ACHN (cell line): ENCODE measurements at places on chromosomes 5 and 9.

GRCh38 chr9:20148416-20148815, 359.6 kb upstream of the SLC24A2 start:
- DNase-seq = no peak

GRCh38 chr5:26692952-26693351, 345.4 kb downstream of the CDH9 start:
- no peak for DNase-seq

DNA sequence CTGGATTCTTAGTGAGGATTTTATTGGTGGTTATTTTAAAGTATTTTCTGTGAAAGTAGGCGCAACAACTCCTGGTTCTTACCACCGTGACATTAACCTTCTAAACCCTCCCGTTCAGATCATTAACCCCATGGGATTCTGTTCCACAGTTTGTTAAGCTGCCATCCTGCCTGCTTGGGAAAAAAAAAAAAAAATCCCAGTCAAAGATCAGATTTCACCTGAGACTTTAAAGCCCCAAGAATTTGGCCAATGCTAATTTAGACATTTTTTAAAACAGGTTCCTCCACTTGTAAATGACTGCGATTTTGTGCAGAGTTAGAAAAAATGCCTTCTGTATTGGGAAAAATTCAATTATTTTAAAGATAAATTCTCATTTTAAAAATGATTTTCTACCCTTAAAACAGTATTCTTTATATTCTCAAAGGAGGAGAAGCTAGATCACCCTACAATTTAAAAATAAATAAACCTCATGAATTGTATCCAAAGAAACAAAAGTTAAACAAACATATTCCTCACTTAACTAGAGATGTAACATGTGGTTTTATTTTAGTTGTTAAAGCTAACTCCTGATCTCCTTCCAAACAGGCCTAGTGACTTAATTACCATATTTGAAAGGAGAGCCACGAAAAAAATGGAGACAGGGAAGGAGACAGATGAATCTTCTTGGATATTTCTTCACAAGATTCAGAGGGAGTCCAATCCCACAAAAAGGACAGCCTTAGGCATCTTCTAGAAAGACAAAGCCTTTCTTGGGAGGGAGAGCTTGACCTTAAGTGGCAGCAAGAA, 93.1 kb upstream of the IFNK start:
- no peak for DNase-seq

DNA sequence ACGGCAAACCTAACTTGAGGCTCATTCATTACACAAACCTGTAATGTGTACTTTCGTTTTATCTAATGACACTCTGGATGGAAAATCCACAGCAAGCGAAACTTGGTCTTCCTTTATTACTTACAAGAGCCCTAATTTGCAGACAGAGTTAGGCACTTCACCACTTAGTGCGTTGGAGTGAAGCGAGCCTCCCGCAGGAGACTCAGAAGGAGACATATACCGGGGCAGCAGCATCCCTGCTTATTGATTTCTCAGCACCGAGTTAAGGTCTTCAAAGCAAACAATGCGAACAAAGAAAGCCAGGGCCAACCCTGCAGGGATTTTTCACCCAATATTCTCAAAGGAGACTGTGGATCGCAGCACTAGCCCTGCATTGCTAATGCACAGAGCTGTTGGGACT, 28.6 kb downstream of the LSM11 start:
- no peak for DNase-seq

DNA sequence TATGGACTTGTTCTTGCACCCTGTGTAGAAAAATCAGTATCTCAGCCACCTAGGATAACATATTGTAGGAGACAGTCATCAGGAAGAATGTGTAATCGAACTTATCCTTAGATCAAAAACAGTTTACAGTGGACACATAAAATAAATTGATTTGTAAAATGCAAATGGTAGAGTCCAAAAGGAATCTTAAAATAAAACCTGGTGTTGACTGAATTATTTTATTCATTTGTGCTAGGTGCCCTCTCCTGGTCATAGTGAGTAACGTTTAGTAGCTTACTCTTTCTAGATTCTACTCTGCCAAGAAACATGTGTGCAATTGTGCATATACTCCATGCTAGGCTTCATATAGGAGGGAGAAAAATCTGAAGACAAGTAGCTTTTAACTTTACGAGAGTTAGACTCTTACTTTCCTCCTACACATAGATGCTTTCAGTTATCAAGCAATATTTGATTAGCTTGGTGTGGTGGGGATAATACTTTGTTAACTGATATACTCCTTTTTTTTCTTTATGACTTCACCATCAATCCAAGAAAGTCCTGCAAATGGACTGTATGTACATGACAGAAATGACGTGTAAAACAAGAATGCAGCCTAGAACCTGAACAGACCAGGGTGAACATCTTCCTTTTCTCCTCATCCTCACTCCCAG, 23.7 kb upstream of the LOX start:
- peak; percentile 73 for DNase-seq

GRCh38 chr5:116318091-116318854, 233.4 kb downstream of the COMMD10 start:
- DNase-seq = no peak

DNA sequence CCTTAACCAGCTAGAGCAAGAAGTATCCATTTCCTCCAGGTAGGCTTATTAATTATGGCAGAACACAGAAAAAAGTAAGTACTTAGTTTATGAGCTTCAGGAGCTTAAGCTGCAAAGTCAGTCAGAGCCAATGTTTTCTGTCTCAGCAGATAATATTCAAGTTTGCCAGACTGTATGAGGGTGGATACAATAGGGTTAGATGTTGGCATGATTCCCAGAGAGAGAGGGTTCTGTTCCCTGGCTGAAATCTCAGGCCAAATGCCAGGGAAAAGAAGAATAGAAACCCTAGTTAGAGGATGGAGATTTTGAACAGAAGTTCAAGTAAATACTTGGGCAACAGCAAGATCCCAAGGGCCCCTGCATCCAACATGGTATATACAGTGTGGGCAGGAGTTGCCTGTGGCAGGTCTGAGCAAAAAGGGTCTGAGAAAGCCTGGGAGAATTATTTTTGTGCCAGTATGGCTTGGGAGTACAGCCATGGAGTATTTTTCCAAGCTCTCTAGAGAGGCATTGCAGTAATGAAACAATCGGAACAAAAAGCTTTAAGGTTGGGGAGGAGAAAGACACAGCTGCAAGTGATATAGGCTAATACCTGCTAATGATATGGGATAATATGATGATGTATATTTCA, 31.0 kb upstream of the ISOC1 start:
- DNase-seq = no peak

DNA sequence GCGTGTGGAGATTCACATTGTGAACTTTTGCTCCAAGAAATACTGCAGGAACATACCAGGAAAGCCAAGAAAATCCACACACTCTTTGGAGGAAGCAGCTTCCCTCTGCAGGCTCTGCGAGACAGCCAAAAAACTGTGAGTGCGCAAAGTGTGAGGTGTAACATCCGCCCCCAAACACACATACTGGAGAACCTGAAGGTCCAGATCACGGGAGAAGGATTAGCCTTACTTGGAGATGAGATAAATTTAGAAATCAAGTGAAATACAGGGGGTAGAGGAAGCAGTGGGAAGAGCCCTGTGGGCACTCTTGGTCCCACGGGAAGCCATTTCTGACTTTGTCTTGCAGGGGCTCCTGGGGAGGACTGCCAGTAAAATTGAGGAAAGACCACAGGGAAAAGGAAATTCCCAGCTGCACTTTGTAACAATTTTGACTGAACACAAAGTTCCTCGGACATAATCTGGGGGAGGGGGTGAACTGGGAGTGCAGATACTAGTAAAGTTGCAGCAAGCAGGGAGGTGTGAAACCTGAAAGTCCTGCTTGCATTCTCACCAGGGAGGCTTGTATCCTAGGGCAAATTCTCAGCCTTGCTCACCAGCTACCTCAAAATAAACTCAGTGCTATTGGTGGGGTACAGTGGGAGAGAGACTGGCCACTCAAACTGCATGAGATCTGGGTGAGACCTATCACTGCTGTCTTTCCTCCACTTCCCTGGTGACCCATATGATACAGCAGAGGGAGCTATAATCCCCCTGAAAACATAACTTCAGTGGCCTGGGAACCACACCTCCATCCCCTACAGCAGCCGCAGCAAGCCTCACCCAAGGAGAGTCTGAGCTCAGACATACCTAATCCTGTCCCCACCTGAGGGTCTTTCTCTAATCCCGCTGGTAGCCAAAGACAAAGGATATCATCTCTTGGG, 109.1 kb downstream of the ALDH1A1 start:
- DNase-seq = peak; percentile 14

DNA sequence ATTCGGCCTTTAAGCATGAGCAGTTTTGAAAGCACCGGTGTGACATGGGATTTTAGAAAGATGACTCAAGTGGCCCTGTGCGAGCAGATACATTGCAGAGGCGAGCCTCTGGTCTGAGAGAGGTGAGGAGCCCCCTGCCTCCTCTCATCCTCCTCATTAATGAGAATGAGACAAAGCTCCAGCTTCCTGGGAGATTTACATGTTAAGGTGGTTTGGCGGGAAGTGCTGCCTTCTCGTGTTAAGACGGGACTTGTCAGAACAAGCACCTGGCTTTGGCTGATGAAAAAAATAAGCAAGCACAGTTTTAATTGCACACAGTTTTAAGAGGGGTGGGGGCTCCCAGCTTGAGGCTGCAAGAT, 68.1 kb downstream of the ACTL7B start:
- DNase-seq = no peak

- no peak for DNase-seq
Measured at GRCh38 chr9:109843641-109844040, 63.6 kb downstream of the PALM2AKAP2 start.

DNA sequence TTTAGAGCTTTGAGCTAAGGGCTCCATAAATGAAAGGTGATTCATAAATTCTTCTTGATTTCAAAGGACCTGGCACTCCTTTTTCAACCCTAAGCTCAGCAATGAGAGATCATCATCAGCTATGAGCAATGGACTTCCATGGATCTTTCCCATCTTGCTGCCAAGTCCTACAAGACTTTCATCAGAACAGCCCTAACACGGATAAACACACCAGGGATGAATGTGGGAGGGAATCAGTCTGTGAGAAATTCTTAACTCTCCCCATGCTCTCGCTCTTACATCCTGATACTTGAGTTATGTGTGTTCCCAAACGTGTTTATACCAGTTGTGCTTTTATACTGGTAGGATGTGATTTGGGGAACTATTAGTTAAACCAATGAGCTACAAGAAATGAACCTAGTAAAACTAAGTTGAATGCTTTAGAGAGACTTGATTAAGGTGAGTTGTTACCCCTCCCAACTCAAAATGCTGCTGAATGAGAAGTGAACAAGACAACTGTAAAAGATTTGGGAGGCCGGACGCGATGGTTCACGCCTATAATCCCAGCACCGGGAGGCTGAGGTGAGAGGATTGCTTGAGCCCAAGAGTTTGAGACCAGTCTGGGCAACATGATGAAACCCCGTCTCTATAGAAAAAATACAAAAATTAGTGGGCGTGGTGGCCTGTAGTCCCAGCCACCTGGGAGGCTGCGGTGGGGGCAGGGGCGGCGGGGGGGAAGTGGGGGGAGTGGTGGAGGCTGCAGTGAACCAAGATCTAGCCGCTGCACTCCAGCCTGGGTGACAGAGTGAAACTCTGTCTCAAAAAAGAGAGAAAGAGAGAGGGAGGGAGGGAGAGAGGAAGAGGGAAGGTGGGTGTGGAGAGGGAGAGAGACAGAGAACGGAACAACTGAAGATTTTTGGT, 5.2 kb upstream of the RPL26L1 start:
- no peak for DNase-seq

- peak; percentile 2 for DNase-seq
Measured at GRCh38 chr5:15510831-15511230, 10.9 kb downstream of the FBXL7 start.

GRCh38 chr5:115363879-115364278, 67.4 kb upstream of the CCDC112 start:
- DNase-seq = no peak

- no peak for DNase-seq
Measured at GRCh38 chr9:126028746-126029145, 281.6 kb downstream of the PBX3 start.

DNA sequence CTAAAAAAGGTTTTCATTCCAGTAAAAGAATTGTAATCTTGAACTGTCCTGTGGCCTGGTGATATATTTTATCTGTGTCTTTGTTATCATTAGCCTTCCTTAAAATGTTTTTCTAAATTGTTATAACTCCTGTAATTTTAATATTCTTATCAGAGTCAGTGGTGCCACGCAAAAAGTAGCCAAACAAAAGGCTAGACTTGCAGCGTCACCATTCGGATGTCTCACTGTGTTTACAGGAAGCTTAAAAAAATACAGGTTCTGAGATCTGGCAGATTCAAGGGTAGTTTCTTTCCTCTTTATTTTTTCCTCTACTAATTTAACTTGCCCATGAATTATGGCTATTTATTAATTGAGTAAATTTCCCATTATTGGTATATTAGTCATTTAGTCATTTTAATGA, 362.3 kb downstream of the MAT2B start:
- DNase-seq = no peak

- DNase-seq = no peak
Measured at GRCh38 chr9:135000647-135001245, 83.0 kb upstream of the FCN1 start.

DNA sequence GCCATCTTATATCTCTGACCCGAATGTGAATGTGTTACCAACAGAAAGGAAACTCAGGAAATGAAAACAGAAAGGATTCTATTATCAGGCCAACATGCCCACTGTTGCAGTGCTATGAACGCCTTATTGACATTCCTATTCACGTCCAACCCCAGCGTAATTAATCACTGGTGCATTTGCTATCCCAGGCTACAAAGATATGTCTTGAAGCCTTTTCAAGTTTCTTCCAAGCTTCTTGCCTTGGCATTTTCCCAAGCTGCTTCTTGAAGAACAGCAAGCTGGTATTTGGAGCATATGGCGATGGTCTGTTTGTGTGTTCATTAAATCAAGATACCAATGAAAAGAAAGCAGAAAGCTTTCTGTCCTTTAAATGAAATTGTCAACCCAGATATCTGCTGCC, 579.2 kb upstream of the ZNF462 start:
- DNase-seq = no peak

- DNase-seq = peak; percentile 17
Measured at GRCh38 chr5:65037831-65038815, 269.4 kb downstream of the CWC27 start.

GRCh38 chr5:23840083-23840482, 332.7 kb downstream of the PRDM9 start:
- peak; percentile 6 for DNase-seq

- DNase-seq = no peak
Measured at GRCh38 chr9:99713838-99714306, 107.8 kb upstream of the NR4A3 start.

- DNase-seq = no peak
Measured at GRCh38 chr5:153919161-153919560, 119.5 kb downstream of the FAM114A2 start.

- DNase-seq = no peak
Measured at GRCh38 chr5:19564036-19564435, 424.0 kb downstream of the CDH18 start.

GRCh38 chr9:34501889-34502425, 20.8 kb downstream of the ENHO start:
- DNase-seq = no peak

GRCh38 chr9:35611230-35611797, 6.3 kb downstream of the TESK1 start:
- peak; percentile 40 for DNase-seq
